ENCODE measurements at places on chromosomes 11 and 22.
A peak's percentile ranks its signal among the peaks of the same experiment; 100 is the strongest.

DNA sequence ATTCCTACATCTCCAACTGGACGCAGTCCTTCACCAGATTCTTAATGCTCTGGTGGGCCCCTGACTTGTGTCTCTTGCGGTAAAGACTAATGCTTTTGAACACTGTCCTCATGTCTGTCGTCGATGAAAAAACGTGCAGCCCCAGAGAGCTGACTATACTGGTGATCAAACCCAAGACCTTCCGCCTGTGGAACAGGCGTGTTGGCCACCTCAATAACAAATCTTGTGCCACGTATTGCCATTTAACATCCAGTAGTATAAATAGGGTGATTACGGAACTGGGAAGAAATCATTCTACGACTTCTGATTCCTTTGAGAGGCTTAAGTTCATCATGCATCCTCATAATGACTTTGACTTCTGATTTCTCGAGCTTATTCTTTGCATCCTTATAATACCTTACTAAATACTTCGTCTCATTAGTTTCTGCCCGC is 45.6 kb downstream of the OR4D9 start:
- DNase-seq = no peak

- no peak for DNase-seq
These were observed 382 bp downstream of the RASSF10 start for GRCh38 chr11:13009476-13009920.

GRCh38 chr22:20644071-20644642 is 129.8 kb upstream of the SERPIND1 start:
- no peak for DNase-seq

GRCh38 chr11:16986434-16987204 is 27.6 kb downstream of the PLEKHA7 start:
- peak; percentile 45 for DNase-seq

DNA sequence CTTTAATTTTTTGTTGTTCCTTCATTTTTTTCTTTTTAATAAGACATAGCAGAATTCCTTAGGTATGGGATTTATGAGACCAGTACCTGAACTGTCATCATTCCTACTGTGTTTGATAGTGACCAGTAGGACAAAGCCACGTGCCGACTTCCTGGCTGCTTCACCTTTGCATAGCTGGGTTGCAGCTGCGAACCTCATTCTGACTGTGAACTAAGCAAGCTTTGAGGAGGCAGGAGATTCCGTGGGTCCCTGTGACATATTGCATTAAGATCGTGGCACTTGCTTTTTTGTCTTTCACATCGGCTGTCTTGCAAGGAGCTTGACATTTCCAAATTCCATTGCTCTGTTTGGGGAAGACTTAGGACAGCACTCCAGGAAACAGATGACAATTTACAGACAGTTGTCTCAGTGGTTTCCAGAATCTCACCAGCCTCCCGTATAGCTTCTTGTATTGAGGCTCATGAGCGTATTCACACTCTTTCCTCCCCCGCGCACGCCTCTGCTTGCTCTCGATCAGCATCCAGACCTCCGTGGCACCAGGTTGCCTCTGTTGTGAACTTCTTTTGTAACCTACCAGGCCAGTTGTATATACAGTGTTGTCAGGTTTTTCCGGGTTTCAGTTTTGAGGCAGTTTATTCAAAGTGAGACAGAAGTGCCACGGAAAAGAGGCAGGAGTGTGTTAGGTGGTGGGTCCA is 101.7 kb downstream of the CWC15 start:
- no peak for DNase-seq
